ENCODE measurements at places on chromosomes 6 and 20. TPM values are rescaled to one million over a fixed set of nuclear protein-coding genes. Genes with fewer than 3 reads are reported as not detected.

The MRPS26 gene
- 98.3 TPM for total RNA-seq

The COX4I2 gene
- not detected for total RNA-seq

The YWHAB gene
- 135 TPM for total RNA-seq

The LY6G5C gene
- 2.5 TPM for total RNA-seq

GRCh38 chr6:148222376-148222775 lies 120.3 kb upstream of the SASH1 start:
- no peak for DNase-seq

- peak; percentile 80 for DNase-seq
These were observed 3.3 kb downstream of the ZSWIM3 start for GRCh38 chr20:45860560-45861220.

DNA sequence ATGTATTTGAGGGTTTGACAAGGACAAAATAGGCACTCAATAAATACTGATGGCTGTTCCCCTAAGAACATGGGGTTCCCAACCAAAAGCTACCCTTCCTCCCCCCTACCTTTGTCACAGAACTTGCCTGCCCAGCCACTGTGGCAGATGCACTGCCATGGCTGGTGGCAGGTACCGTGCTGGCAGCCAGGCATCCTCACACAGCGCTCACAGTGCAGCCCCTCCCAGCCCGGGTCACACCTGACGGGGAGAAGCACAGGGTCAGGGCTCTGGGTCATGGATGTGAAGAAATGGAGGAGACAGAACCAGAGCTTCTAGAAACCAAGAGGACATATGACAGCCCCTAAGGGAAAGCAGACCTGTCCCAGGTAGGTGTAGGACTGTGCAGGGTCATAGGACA lies 2.5 kb downstream of the DLK2 start:
- no peak for DNase-seq

- peak; percentile 75 for DNase-seq
These were observed 31.4 kb downstream of the FYN start for GRCh38 chr6:111841822-111842221.

DNA sequence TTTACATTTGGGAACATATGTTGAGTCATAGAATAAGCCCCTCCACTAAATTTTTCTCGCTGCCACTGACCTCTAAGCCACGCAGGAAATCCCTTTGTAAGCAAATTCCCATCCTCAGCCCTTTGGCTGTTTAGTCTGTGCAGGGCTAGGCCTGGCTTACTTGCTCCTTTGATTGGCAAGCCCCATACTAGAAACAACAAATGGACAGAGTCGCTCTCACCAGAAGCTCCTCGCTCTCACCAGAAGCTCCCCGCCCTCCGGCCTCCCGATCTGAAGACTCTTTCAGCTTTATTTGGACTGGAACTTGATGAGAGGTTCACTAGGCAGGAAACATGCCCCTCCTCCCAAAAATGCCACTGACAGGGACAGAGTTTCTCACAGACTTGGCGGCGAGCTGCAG lies 149.2 kb upstream of the EXOC2 start:
- peak; percentile 54 for DNase-seq

- peak; percentile 66 for DNase-seq
These were observed 500.3 kb upstream of the PTCHD4 start for GRCh38 chr6:48611332-48611731.

DNA sequence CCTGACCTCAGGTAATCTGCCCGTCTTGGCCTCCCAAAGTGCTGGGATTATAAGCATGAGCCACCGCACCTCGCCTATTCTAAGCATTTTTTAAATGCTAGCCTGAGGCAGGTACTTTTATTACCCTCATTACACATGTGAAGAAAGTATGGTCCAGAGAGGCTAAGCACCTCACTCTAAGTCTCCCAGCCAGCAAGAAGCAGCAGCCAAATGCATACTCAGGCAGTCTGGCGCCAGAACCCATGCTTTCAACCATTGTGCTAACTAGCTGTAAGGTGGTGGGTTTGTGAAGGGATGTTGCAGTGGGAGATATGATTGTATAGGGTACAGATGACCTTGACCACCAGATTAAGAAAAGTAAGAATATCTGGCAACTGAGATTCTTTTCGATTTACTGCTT lies 26.1 kb upstream of the RIPOR2 start:
- no peak for DNase-seq

DNA sequence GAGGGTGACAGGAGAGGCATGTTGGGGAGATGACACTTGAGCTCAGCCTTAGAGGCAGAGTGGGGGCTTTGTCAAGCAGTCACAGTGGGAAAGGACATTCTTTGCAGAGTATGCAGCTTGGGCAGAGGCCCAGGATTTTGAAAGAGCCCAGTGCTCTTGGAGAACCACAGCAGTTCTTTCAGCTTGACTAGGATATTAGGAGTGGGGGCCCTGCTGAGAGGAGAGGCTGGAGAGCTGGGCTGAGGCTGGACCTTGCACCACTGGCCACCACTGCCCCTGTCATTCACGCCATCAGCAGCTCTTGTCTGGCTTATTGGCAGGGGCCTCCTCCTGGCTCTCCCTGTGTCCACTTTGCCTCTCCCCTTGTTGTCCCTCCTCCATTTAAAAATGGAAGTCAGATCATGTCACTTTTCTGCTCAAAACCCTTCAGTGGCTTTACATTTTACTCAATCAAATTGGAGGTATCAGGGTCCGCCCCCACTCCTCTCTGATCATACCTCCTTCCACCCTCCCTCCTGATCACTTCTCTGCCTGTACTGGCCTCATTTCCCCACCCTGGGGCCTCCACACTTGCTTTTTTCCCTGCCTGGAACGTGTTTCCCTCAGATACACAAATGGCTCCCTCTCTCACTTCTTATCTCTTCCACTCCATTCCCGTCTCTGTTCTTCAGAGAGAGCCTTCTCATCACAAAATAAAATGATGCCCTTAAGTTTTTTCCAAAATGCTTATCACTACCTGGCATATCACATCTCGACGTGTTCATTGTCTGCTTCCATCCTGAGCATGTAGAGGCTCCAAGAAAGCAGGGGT lies 10.5 kb downstream of the MANBAL start:
- peak; percentile 44 for DNase-seq

GRCh38 chr6:115945306-115945705 lies 115.4 kb downstream of the FRK start:
- peak; percentile 90 for DNase-seq

- no peak for DNase-seq
These were observed 28.5 kb downstream of the TRERF1 start for GRCh38 chr6:42423244-42423643.

- DNase-seq, result peak; percentile 99
These were observed 61.1 kb upstream of the SLC22A16 start for GRCh38 chr6:110537208-110538123.
